ENCODE measurements at places on chromosomes 13 and 19.
A peak's percentile ranks its signal among the peaks of the same experiment; 100 is the strongest.

- no peak for DNase-seq
Observed at GRCh38 chr19:4086411-4086867, 19.7 kb upstream of the ZBTB7A start.

- DNase-seq = no peak
Observed at GRCh38 chr13:26168835-26169234, 53.3 kb downstream of the RNF6 start.

- DNase-seq = no peak
Observed at GRCh38 chr13:39347926-39348901, 254.8 kb downstream of the LHFPL6 start.

GRCh38 chr13:44142540-44142867 is 231.1 kb upstream of the SERP2 start:
- no peak for DNase-seq

- DNase-seq = no peak
Observed at GRCh38 chr13:22455036-22455435, 725.7 kb upstream of the SGCG start.

- DNase-seq = no peak
Observed at GRCh38 chr13:44340508-44340907, 33.1 kb upstream of the SERP2 start.

DNA sequence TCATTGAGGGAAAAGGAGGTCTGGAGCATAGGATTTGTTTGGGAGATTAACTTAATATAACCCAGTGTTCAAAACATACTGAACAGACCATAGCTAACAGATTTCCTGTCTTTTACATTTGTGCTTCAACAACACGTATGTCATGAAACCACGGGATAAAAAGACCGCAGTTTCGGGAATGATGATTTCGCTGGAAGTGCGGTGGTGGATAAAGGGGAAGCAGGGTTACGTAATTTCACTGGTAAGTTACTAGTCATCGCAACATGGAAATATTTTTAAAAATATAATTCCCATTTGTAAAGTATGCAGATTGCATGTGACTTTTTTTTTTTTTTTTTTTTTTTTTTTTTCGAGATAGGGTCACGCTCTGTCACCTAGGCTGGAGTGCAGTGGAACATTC is 237.4 kb downstream of the LMO7 start:
- DNase-seq = no peak

DNA sequence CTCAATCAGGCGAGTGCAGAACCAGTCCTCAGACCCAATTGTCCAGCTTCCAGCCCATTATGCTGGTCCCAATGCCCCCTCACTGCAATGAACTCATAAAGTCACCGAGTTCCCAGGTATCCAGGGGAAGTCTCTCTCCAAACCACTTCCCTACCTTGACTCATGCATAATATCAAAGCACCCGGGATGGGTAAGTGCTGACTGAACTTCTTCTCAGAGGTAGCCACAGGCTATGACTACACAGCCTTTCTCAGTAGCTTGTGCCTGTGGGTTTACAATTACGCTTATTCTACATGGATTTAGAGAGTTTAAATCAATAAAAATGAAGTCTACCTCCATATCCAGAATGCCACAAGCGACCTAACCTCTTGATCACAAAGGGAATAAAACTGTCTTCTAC is 1.7 kb upstream of the C13orf42 start:
- DNase-seq = no peak

GRCh38 chr13:109314101-109314500 is 472.3 kb downstream of the IRS2 start:
- no peak for DNase-seq

DNA sequence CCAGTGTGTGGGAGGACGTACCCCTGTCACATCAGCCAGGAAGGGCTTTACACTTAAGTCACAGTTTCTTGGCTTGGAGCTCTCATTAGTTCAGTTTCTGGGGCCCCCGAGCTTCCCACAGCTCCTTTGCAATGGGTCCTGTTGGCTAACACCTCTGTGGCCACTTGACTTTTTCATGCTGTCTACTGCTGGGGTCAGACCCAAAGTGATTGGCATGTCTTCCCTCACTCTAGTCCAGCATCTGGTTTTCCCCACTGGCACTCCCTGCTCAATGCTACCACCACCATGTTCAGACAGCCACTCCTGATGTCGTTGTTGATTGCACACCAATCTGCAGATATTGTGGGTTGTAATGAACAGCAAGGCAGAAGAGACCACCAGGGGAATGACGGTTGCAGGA is 379.0 kb downstream of the FOXO1 start:
- no peak for DNase-seq

- DNase-seq = no peak
Observed at GRCh38 chr13:113086031-113086750, 19.4 kb upstream of the F7 start.

DNA sequence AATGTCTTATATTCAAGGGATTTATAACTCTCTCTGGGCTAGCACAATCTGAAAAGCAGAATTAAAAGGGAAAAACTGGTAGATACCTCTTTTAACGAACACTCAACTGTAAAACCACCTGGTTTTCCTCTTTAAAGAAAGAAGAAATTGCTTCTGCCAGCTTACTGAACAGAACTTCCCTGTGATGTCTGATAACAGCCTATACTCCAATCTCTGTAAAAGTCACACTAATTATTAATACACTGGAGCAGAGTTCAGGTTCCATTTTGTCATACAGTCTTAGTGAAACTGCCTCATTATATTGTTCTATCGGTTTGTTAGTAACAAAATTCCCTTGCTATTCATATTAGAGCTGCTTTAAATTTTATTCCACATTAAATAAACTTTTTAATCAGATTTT is 251.0 kb upstream of the STARD13 start:
- no peak for DNase-seq

- DNase-seq = peak; percentile 54
Observed at GRCh38 chr19:41575998-41576397, at the start of gene CEACAM21. CEACAM21 (plus strand) TSS chr19:41576166; CDS start chr19:41576275, 109 bp downstream.

GRCh38 chr13:65633806-65634205 is 1596.3 kb downstream of the PCDH9 start:
- DNase-seq = no peak

- no peak for DNase-seq
Observed at GRCh38 chr19:15934332-15935078, at the start of gene CYP4F11. CYP4F11 (minus strand) TSS chr19:15934529; CDS start chr19:15934408, 121 bp downstream.

GRCh38 chr13:76708138-76708688 is 178.0 kb downstream of the KCTD12 start:
- no peak for DNase-seq

- no peak for DNase-seq
Observed at GRCh38 chr19:3059653-3060052, 2.6 kb downstream of the TLE5 start.

DNA sequence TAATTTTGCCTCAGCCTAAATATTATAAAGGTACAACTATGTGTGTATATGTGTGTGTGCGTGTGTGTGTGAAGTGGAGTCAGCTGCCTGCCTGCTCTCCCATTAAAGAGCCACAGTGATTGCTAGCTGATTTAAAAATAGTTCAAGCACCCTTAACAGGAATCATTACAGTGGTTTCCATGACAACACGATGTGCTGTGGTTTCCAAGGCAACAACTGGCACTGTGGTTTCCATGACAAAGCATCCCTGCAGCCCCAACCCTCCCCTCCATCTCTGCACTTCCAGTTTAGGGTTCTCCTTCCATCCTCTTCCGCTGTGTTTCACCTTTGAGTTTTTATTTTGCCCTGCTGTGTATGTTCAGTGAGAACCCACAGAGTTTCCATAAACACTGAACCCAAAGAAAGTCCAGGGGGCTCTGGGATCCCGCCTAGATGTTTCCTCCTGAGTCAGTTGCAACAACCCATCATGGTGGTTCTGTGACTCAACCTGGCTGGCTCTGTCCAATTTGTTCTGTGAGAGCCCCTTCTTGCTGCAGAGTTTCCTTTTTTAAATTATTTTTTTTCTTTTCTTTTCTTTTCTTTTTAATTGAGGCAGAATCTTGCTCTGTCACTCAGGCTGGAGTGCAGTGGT is 7.1 kb upstream of the PNMA8A start:
- no peak for DNase-seq

GRCh38 chr19:15936173-15936572 is 1.8 kb upstream of the CYP4F11 start:
- DNase-seq = no peak

DNA sequence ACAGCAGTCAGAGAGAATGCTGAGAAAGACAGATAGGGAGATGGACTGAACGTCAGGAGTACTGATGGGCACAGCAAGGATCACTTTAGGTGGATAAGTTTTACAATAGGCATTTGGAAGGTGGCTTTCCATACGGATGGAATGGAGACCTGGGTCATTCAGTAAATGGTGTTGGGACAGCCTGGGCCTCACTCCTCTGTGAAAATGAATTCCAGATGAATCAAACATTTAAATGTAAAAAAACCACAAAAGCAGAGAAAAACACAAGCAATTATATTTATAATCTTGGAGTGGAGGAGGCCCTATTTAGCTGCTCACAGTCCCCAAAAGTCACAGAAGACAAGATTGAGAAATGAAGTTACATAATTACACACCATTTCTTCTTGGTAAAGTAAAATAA is 4.7 kb downstream of the IL17D start:
- no peak for DNase-seq

- peak; percentile 32 for DNase-seq
Observed at GRCh38 chr13:23621316-23621645, 51.1 kb downstream of the TNFRSF19 start.

DNA sequence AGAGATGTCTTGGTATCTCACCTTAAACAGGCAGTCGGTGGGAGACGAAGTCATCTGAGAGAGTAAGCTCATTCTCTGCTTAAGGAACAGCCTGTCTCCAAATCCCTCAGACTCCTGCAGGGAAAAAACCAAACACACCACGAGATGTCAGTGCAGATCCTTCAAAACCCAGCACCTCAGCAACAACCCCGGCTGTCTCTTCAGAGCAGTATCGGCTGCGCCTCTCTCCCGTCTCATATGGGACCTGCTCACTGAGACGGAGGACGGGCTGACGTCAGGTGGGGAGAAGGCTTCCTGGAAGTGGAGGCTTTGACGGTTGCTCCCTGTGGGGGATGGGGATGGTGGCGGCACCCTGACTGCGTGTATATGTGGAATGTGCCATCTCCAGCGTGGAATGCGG is 43.6 kb downstream of the ANKRD27 start:
- DNase-seq = no peak

DNA sequence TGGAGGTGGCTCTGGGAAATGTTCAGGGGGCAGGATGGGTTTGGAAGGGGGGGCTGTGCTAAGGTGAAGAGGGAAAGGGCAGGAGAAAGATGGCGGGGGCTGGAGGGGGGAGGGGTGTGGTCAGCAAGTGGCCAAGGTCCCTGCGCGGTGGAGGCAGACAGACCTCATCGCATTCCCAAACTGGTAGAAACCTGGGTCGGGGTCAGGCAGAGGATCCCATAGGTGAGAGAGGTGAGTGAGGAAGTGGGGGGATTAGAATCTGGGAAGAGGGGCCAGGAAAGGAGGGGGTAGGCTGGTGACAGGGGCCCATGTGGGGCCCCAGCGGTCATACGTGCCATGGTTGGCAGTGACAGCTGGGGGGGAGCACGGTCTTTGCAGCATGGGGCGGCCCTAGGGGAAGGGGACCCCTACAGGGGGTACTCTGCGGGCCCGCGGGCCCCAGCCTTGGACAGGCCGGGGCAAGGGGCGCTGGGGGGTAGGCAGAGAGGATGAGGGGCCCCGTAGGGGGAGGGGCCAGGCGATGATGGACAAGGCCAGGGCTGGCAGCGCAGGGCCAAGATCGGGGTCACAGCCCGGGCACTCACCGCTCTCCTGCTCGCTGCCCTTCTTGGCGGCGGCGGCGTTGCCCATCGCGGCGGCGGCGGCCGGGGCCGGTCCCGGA is 514 bp downstream of the PRKACA start:
- peak; percentile 36 for DNase-seq

DNA sequence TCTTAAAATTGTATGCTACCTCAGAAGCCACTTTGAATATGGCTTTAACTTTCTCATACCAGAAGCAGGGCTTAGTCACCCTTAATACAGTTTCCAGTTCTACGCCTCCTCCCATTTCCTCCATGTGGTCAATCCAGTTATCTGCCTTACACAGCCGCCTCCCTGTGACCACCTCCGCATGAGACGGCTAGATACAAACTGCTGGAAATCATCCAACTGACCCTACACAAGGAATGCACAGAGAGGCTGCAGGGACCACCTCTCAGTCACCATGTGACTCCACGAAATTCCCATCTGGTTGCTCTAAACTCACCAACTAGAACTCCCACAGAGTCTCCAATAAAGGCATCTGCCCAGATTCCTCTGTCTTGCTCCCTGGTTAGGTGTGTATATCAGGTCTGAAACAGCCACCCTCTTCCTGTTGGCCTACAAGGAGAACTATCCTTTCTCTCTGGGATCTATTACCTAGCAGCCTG is 6.8 kb downstream of the ZNF564 start:
- no peak for DNase-seq

DNA sequence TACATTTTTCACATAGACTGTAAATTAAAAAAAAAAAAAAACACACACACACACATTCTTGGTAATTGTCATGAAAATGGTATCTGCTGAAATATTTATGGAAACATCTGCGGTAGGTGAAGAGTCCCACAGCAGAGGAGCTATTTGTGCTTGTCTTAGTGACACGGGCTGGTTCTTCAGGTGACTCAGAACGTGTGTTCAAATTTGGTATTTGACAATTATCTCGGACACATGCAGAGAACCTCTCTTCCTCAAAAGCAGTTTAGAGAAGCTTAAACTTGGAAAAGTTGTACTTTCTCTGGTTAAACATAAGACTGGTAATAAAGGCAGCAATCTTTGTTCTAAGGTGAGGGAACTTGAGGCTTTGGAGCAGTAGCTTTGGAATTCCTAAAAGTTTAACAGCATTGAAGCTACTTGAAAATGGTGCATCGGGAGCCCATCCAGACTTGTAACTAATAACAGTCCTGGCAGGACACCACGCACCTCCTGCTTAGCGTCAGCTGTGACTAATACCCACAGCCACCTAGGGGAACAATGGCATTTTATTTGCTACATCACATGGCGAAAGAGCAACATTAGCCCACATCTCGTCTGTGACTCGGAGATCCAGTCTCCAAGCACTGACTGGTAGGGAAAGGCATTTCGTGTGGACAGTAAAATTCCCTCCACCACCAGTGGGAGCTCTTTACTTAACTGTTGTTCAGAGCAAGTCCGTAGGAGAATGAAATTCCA is 1505.1 kb upstream of the SLC10A2 start:
- no peak for DNase-seq

GRCh38 chr13:80716610-80717081 is 375.7 kb upstream of the SPRY2 start:
- DNase-seq = no peak

GRCh38 chr13:79660361-79660760 is 179.4 kb downstream of the NDFIP2 start:
- no peak for DNase-seq

DNA sequence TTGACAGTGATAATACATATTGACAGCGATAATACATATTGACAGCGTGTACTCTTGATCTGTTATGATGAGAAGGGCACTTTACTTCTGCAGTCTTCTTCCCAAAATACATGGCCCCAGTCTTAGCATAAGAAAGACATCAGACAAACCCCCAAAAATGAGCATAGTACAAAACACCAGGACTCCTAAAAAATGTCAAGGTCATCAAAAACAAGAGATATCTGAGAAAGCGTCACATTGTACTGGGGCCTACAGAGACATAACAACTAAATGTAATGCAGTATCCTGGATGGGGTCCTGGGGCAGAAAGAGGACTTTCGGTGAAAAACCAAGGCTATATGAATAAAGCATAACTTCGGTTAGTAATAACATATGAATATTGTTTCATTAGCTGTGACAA is 731.5 kb upstream of the SGCG start:
- no peak for DNase-seq

All from stimulated activated CD8-positive, alpha-beta memory T cell treated with anti-CD3 and anti-CD28 coated beads, Interleukin-4, amount 100 ng/mL, for 48 hours (primary cell).